Fibroblast of skin of right biceps (primary cell): ENCODE measurements at places on chromosomes 5 and 9.

GRCh38 chr9:130003943-130004552 is 38.9 kb downstream of the FNBP1 start:
- DNase-seq: no peak

GRCh38 chr5:176611435-176611834 is 1.5 kb upstream of the GPRIN1 start:
- DNase-seq: peak; percentile 80

GRCh38 chr9:74983709-74984108 is 31.0 kb upstream of the C9orf40 start:
- no peak for DNase-seq

GRCh38 chr5:1032011-1032410 is 23.4 kb downstream of the NKD2 start:
- no peak for DNase-seq

- DNase-seq: no peak
Observed at GRCh38 chr9:74557571-74557970, 60.4 kb downstream of the RORB start.

- DNase-seq: peak; percentile 30
Observed at GRCh38 chr5:139282197-139282557, 11.4 kb upstream of the MATR3 start.

- DNase-seq: no peak
Observed at GRCh38 chr5:79756076-79756475, 66.4 kb downstream of the CMYA5 start.
